ENCODE measurements at places on chromosomes 2 and 18.

DNA sequence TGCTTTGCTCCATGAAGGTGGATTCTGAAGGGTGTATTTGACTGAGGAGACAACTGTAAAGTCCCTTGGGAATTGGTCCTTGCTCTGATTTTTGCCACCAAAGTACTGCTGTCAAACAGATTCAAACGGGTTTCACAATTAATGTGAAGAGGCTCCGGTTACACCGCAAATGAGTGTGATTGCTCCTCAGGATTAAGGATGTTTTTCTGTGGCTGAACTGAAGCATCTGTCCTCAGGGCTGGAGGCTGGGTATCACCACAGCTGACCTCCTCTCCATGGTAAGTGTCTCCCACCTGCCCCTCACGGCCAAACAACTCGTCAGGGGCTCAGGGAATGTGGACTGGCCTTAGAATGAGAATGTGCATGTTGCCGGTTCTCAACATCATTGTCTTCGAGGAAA, 130.4 kb upstream of the NDUFV2 start:
- DNase-seq: no peak

DNA sequence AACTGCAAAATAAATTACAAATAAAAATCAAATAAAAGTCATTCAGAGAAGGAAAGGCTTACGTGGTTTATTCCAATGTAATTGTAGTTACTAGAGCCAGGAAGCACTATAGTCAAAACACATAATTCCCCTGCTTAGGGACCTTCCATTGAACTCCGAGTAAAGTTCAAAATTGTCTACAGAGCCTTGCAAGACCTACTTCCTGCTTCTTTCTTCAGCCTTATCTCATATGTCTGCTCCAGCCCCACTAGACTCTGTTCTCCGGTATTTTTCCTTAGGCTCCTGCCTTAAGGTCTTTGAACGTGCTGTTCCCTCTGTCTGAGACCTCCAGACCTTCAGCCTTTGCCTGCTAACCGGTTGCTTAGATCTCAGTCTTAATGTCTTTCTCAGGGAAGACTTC, 104.3 kb downstream of the ARL6IP6 start:
- DNase-seq: no peak

DNA sequence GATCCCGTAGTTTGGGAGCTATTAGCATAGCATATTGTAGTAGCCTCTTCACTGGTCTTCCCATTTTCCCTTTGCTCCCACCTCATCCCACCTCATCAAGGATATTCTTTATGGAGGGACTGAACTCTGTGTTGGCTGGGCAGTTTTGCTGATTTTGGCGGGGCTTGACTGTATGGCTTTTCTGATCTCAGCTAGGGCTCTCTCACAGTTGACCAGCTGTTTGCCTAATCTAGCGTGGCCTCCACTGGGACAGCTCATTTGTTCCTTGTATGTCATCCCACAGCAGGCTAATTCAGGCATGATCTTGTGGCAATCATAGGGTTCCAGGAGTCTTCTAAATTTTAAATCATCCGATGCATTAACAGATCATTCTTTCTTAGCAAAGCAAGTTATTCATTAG, 30.2 kb upstream of the MTX2 start:
- DNase-seq: no peak

DNA sequence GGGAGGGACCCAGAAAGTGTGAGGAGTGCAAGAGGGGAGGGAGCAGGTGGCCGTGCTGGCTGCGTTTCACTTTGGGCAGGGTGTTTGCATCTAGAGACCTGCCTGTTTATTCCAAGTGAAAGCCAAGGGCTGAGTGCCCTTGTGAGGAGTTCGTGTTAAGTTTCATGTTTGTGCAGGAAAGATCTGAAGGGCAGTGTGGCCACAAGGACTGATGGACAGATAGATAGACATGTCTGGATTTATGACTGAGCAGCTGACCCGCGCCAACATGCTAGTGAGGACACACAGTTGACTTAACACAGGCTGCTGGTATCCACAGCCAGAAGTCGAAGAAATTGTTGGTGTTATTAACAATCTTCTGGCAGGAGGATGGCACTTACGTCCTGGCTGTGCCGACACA, 387.6 kb upstream of the TNP1 start:
- no peak for DNase-seq

GRCh38 chr18:8215741-8216140, 393.5 kb upstream of the RAB12 start:
- no peak for DNase-seq

DNA sequence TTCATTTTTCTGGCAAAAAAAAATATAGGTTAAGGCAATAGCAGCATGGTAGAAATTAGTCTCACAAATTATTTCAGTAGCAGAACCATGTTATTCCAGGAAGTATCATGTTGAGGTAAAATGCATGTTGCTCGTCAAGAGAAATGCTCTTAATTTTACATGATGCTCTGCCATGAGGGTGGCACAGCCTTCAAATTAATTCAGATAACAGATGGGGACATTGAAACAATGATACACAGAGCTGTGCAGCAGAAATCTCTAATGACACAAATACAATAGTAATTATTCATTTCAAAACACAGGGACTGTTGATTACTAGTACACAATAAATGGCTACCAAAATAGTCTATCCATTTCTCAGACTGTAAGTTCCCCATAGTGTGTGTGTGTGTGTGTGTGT, 24.8 kb downstream of the GAREM1 start:
- no peak for DNase-seq

- no peak for DNase-seq
Measured at GRCh38 chr2:229087843-229088516, 183.1 kb downstream of the PID1 start.

GRCh38 chr18:77086034-77086433, 46.5 kb downstream of the MBP start:
- no peak for DNase-seq

DNA sequence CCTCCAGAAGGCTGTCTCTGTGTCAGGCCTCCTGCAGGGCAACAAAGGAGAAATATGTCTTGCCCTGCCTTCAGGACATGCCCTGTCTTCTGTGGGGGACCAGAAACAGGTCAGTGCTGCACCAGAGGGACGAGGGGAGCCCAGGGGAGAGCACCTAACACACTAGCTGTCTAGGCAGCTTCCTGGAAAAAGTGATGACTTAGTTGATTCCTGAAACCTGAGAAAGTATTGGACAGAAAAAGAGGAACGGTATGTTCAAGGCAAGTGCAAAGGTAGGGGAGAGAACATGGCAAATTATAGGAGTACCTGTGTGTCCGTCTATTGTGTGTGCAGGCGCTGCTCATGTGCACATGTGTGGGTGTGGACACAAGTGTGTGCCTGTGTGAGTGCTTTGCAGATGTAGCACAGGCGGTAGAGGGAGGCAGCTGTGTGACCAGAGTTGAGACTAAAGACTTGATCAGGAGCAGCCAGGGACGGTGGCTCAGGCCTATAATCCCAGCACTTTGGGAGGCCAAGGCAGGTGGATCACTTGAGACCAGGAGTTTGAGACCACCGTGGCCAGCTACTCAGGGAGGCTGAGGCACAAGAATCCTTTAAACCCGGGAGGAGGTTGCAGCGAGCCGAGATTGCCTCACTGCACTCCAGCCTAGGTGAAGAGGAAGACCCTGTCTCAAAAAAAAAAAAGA, 119.5 kb downstream of the GYPC start:
- DNase-seq: no peak

DNA sequence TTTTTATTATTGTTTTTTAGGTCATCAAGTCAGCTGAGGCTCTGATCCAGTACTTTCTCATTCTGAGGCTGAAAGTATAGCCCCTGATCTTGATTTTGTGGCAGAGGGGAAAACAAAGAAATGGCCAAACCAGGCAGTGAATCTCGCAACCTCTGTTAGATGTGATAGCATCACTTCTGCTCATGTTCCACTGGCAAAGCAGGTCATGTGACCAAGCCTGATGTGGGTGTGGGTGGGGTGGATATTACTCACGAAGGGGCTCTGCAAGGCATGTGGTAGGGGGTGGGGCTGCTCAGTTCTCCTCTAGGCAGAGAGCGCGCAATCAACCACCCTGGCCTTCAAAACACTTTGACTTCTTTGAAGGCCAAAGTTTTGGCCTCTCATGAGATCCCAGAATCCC, 254.2 kb downstream of the MYCN start:
- DNase-seq: no peak

GRCh38 chr2:160694221-160694620, 200.6 kb upstream of the RBMS1 start:
- no peak for DNase-seq

DNA sequence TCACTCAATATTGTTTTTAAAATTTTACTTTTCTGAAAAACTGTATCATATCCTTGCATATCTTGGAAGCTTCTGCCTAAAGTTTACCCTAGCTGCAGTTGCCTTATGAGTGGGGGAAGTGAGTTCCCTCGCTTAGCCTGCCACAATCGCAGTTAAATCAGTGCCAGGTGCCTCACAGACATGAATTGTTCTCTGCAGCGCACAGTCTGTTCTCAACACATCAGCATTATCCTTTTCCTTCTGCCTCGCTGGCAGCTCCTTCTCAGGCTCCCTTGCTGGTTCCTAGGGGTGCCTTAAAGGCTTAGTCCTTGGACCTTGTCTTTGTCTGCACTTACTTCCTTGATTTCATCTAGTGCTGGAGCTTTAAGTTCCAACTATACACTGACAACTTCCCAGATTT, 132.8 kb downstream of the TTC27 start:
- DNase-seq: no peak

DNA sequence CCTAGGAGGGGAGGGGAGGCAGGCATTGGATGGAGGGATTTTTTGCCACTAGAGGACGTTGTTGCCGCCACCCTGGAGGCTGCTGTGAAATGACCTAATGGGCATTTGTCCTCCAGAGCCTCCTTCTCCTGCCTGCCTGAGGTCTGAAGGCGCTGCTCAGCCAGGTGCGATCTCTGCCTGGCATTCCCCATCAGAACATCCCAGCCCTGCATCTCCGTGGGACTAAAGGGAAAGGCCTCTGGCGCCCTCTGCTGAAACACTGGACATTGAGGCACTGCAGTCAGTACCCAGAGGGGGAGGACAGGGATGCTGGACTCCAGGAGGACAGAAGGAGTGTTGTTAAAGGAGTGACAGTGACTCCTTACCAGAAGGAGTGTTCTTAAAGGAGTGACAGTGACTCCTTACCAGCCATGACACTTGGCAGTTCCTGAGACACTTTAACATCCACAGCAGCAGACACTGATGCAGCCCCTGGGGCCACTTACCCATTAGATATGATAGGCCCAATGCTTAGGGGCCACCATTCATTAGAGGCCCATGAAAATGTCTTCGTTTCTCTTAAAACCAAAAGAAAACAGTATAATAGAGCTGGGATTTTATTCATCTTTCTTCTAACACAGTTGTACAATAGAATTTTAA, 17.0 kb downstream of the THNSL2 start:
- peak; percentile 74 for DNase-seq

- no peak for DNase-seq
Measured at GRCh38 chr2:18339326-18339725, 221.1 kb downstream of the RDH14 start.

- DNase-seq: no peak
Measured at GRCh38 chr2:17483496-17483895, 34.7 kb downstream of the RAD51AP2 start.

DNA sequence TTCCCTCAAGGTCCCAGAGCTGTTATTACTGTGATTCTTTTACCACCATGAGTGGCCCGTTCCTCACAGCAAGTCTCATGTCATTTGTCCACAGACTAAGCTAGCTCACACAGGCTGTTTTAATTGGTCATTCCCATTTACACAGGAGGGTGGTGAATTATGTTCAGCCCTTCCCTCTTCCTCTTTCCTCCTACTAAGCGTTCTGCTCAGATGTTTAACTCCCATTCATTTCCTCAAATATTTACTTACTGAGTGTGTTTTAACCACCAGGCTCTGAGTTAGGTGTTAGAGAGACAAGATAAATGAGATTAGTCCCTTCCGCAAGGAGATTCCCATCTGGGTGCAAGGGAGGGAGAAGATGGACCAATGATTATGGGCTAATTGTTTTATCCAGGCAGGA, 403.6 kb upstream of the ACVR2A start:
- DNase-seq: no peak

GRCh38 chr18:53952700-53953099, 271.8 kb downstream of the MBD2 start:
- no peak for DNase-seq

DNA sequence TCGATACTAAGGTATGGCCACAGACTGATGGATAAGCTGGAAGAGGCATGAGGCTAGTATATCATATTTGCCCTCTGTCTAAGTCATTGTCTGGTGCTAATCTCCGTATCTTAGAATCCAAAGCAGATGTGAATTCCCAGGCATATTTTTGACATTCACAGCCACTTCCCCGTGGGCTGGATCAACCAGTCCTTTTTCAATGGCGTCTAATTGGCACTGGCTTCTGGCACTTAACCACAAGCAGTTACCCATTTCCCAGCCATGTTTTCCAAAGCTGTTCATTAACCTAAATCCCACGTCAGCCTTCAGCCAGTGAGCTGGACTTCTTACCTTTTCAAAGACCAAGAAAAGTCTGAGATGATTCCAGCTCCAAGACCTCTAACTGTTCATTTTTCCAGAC, 20.7 kb upstream of the ZNF407 start:
- no peak for DNase-seq

DNA sequence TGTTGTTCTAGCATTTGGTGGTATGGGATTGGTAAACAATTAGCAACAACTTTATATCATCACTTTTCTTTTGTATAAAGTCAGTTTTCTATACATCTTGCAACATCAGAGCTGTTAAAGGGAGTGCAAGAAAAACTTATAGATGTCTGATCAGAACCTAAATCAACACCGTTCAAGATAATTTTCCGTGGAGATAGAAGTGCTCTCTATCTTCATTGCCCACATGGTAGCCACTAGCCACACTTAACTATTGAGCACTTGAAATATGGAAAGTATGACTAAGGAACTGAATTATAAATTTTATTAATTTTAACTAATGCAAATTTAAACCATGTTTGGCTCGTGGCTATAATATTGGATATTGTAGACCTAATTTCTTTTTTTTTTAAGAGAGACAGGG, 5.2 kb downstream of the TTC27 start:
- DNase-seq: no peak

- peak; percentile 92 for DNase-seq
Measured at GRCh38 chr2:27380626-27381545, at the start of gene ZNF513. TSS of gene ZNF513 (minus strand) at chr2:27380734. CDS start at chr2:27380526, 208 bp downstream.

- DNase-seq: peak; percentile 36
Measured at GRCh38 chr2:177489719-177490301, 97.2 kb downstream of the AGPS start.

GRCh38 chr2:33246432-33246831, 230.0 kb upstream of the RASGRP3 start:
- no peak for DNase-seq

- peak; percentile 26 for DNase-seq
Measured at GRCh38 chr2:153287109-153287801, 191.3 kb downstream of the RPRM start.

- DNase-seq: no peak
Measured at GRCh38 chr2:25000036-25000435, 28.3 kb upstream of the DNAJC27 start.

- no peak for DNase-seq
Measured at GRCh38 chr2:201118961-201119854, 3.2 kb downstream of the CFLAR start.

GRCh38 chr2:172708247-172708646, 27.4 kb upstream of the RAPGEF4 start:
- no peak for DNase-seq

GRCh38 chr18:6452194-6452593, 37.5 kb upstream of the L3MBTL4 start:
- no peak for DNase-seq

Data from D341Med (cell line).